ENCODE measurements at places on chromosomes 3 and 15. TPM values are rescaled to one million over a fixed set of nuclear protein-coding genes. Genes with fewer than 3 reads are reported as not detected.

GRCh38 chr15:53716909-53717876 lies 42.3 kb downstream of the WDR72 start:
- peak; percentile 20 for DNase-seq

- DNase-seq, result no peak
Measured at GRCh38 chr15:69529961-69530633, 77.5 kb downstream of the RPLP1 start.

The ALG3 gene
- 37.0 TPM for polyA plus RNA-seq

DNA sequence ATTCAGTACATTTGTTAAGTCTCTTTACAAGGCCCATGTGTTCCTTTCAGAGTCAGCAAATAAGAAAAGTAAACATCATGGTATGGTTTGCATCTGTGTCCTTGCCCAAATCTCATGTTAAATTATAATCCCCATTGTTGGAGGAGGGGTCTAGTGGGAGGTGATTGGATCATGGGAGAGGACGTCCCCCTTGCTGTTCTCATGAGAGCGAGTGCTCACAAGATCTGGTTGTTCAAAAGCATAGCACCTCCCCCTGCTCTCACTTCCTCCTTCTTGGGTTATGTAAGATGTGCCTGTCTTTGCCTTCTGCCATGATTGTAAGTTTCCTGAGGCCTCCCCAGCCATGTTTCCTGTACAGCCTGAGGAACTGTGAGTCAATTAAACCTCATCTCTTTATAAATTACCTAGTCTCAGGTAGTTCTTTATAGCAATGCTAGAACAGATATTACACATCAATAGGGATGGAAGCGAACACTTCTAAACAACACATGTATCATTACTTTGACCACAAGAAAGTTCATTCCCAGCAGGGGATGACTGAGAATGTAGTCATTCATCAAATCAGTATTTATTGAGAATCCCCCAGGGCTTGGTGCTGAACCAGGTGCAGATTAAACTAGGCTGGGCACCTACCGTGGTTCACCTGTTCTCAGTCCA lies 4.1 kb downstream of the EFCAB12 start:
- DNase-seq, result no peak

GRCh38 chr15:87608238-87609028 lies 648.1 kb downstream of the NTRK3 start:
- DNase-seq, result no peak

DNA sequence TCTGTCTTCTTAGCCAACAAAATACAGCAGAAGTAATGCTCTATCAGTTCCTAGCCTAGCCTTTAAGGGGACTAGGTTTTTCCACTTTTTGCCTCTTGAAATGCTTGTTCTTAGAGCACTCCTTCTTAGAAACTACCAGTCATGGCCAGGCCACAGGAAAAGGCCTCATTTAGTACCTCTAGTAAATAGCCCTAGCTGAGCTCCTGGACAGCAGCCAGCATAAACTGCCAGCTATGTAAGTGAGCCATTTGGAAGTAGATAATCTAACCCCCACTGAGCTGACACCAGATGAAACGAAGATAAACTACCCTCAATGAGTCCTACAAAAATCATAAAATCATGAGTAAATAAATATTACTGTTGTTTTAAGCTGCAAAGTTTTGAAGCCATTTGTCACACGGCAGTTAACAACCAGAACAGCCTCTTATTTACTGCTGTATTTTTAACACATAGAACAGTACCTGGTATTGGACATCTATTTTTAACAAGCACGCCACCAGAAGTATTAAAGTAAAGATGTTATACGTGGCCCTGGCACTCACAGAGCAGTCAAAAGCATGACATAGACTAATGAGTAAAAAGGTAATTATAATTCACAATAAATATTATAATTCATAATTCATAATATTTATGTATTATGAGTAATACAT lies 12.0 kb downstream of the TBC1D5 start:
- no peak for DNase-seq

DNA sequence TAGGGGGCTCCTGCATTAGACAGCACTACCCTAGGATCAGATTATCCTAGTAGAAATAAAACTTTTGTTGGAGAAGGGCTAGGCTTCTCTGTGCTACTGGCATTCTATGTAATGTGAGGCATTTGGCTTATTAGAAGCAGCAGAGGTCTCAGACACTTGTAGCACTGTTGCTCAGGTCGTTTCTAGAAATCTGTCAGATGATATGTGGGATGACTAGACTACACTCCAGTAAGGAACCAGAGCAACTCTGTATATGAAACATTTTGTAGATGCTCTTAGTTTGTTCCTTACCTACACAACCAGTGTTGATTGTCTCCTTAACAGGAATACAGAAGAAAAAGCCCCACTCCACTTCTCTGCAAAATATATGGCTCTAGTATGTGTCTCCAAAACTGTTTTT lies 21.9 kb upstream of the FBXL22 start:
- DNase-seq, result no peak

GRCh38 chr3:108914774-108915641 lies 38.7 kb downstream of the GUCA1C start:
- DNase-seq, result peak; percentile 57

GRCh38 chr15:84697236-84697990 lies 18.5 kb downstream of the SEC11A start:
- no peak for DNase-seq
